Left colon (tissue), 2 donors: ENCODE measurements at places on chromosomes 6 and 20. TPM values are rescaled to one million over a fixed set of nuclear protein-coding genes. Genes with fewer than 3 reads are reported as not detected.

DNA sequence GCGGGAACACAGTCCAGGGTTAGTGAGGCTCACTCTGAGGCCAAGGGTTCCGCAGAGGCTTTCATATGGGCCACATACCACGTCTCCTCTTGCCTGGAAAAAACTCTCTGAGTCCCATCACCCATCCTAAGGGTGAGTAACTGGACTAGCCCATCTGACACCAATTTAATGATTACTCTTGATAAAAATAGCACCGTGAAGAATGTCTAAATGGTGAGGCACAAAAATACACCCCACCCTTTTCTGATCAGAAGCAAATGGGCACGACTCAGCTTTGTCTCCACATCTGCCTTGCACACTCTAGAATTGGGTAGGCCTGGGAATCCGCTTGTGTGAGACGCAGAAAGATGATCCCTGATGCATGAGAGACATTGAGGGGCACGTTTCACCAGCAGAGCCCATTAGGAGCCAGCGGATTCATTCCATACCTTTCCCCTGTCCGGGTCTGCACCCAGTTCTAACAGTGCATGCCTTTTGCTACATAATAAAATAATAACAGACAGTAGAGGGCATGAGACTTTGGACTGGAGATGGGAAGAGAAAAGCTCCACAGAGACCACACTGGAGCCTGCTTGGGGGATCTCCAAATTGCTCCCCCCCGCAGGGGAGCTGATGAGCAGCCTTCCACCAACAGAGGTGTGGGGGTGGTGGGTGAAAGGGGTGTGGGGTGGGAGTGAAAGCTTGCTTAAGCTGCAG, 110.0 kb upstream of the KCNK16 start:
- no peak for DNase-seq

GRCh38 chr20:19928328-19929011, 88.7 kb upstream of the NAA20 start:
- peak; percentile 75 for DNase-seq

Gene FKBP1C
- 1.0 TPM for total RNA-seq

DNA sequence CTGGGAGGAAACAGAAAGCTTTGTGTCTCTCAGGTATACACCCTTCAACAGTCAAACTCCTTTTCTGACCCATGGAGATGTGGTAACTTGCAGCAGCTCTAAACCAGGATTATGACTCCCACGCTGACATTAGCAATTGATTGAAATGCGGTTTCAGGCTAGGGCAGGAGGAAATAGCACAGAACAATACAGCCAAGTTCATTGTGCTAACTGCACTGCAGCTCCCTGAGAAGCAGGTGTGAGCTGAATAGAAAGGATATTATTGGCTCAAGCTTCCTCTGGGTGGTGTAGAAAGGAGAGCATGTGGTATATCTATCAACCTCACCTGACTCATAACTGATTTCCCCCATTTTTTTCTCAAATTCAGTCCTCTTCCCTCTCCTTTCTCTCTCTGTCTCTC, 612.3 kb upstream of the BTBD3 start:
- DNase-seq, result no peak

Gene LY6G5C
- total RNA-seq, result 2.5 TPM

- DNase-seq, result no peak
These were observed 36.6 kb downstream of the PTPN1 start for GRCh38 chr20:50546729-50547314.

Gene TRIM15
- total RNA-seq, result 58.8 TPM

GRCh38 chr6:98909236-98909635, 38.5 kb downstream of the FBXL4 start:
- no peak for DNase-seq

- DNase-seq, result no peak
These were observed 4.8 kb downstream of the COL9A1 start for GRCh38 chr6:70298068-70298467.

DNA sequence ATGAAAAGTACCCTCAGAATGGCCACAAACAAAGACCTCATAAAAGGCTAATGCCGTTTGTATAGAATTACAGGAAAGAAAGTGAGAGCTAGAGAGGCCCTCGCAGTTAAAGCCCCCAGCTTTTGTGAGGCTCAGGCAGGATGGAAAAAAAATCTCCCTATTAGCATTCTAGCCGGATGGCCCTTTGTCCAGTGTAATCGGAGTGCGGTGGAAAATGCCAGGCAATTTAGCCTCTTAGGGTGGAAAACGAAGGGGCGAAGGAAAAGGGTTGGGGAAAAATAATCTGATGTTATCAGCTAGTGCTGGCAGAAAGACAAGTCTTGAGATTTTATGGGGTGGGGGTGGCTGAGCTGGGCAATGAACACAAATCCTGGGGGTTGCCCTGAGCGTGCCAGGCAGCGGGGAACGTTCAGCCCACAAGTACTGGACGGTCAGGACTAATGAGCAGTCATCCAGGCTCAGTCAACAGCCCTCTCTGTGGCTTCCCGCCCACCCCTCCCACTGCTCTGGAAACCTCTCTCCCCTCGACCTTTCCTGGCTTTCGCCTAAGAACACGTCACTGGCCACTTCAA, 92.4 kb downstream of the PSMG4 start:
- DNase-seq, result peak; percentile 24

- DNase-seq, result peak; percentile 68
These were observed 112.0 kb downstream of the HFE start for GRCh38 chr6:26199057-26199772.

GRCh38 chr20:57200882-57201695, 65.4 kb downstream of the BMP7 start:
- DNase-seq, result no peak

GRCh38 chr20:39359981-39360620, 398.0 kb downstream of the DHX35 start:
- no peak for DNase-seq

Gene TPBG
- total RNA-seq, result 13.1 TPM

DNA sequence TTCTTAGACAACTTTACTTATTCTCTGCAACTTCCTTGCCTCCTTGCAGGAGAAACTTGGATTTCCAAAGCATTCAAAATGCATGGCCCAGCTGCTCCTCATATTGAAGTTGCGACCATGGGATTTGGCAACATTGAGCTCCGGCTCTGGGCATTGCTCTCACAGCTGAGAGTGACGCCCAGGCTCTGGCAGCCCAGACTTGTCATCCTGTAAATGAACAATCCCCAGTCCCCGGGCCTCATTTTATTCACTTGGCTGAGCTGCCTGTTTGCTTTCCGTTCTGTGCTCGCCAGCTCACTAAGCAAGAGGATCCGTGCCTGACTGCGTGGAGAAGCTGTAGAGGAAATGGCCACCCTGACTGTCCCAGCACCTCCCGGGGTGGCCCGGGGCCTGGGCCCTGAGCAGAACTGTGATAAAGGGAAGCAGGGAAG, 119.5 kb upstream of the CD93 start:
- peak; percentile 41 for DNase-seq

GRCh38 chr20:635893-636338, 17.1 kb downstream of the SRXN1 start:
- no peak for DNase-seq

Gene SASH1
- 24.4 TPM for total RNA-seq

DNA sequence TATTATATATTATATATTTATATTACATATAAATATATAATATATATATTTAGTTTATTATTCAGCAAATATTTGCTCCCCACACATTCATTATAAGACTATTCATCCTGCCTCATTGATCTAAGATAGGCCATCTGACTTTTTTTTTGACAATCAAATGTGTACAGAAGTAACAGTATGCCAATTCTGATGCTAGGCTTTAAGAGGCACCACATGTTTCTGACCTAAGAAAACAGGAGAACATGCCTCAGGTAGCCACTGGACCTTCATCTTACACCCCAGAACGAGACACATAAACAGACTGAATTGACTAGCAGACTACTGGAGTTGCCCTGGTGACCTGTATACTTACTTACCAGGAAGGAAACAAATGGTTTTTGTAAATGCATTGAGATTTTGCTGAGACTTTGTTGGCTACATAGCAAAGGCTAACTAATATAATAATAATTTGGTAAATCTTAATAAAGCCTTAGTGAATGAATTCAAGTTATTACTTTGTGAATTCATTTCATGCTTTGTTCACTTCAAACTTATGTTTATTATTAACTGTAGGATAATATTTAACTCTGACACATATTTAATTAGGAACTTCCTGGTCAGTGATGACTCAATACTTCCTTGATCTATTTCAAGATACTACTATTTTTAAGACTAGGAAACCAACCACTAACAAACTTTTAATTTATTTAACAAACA, 13.4 kb upstream of the MYO6 start:
- DNase-seq, result no peak

GRCh38 chr20:48448666-48449600, 378.9 kb downstream of the PREX1 start:
- DNase-seq, result no peak

Gene PRL
- not detected for total RNA-seq

Gene FAM162B
- total RNA-seq, result 0.75 TPM

GRCh38 chr20:63337786-63338420, 23.2 kb downstream of the CHRNA4 start:
- no peak for DNase-seq

GRCh38 chr20:41784209-41784958, 166.2 kb upstream of the CHD6 start:
- no peak for DNase-seq

Gene TINAG
- 41.6 TPM for total RNA-seq

GRCh38 chr6:132763269-132763668, 5.6 kb upstream of the VNN2 start:
- peak; percentile 11 for DNase-seq

Gene RIPOR3
- total RNA-seq, result 3.2 TPM

- no peak for DNase-seq
These were observed 146.5 kb downstream of the EPHA7 start for GRCh38 chr6:93272896-93273295.

DNA sequence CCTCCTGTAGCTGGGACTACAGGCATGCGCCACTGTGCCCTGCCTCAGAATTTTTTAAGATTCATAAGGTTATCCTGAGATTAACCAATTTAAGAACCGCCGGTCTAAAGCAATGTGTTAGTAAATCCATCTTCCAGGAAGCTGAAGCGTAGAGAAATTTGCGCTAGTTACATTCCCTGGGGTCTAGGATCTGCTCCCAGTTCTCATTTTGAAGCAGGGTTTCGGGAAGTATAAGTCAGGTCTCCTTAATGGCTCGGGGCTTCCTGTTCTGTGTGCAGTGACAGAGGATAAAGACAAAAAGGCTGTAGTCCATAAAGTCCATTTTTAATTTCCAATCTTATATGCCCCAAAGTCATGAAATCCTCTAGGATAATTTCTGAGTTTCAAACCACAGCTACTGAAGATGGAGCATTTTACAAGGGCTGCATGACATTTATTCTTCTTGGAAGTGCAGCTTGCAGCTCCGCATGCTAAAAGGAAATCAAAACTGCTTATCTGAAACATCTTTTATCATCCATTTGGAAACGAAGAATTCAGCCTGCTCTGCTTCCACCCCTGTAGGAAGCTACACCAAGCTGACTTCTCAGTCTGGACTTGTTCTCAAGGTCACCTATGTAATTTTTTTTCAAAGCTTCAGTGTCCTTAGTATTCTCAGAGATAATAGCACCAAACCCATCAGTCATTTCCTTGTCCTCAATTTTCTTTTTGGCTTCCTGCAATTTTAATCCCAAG, 326.1 kb downstream of the PRL start:
- DNase-seq, result no peak

DNA sequence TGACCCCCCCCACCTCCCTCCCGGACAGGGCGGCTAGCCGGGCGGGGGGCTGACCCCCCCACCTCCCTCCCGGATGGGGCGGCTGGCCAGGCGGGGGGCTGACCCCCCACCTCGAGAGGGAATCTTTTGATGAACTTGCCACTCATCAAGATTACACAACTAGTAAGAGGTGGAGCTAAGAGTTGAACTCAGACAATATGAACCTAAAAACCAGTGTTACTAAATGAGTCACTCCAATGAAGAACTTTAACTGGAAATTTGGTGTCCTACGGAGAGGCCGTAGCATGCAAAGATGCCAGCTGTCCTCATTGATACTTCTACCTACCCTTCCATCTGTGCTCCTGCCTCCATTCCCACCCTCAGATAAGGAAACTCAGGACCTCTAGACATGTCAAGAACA, 42.8 kb downstream of the PFDN4 start:
- no peak for DNase-seq

Gene CST5
- not detected for total RNA-seq

- no peak for DNase-seq
These were observed 2.5 kb downstream of the TNFRSF6B start for GRCh38 chr20:63698739-63699465.

Gene OTOR
- total RNA-seq, result not detected

DNA sequence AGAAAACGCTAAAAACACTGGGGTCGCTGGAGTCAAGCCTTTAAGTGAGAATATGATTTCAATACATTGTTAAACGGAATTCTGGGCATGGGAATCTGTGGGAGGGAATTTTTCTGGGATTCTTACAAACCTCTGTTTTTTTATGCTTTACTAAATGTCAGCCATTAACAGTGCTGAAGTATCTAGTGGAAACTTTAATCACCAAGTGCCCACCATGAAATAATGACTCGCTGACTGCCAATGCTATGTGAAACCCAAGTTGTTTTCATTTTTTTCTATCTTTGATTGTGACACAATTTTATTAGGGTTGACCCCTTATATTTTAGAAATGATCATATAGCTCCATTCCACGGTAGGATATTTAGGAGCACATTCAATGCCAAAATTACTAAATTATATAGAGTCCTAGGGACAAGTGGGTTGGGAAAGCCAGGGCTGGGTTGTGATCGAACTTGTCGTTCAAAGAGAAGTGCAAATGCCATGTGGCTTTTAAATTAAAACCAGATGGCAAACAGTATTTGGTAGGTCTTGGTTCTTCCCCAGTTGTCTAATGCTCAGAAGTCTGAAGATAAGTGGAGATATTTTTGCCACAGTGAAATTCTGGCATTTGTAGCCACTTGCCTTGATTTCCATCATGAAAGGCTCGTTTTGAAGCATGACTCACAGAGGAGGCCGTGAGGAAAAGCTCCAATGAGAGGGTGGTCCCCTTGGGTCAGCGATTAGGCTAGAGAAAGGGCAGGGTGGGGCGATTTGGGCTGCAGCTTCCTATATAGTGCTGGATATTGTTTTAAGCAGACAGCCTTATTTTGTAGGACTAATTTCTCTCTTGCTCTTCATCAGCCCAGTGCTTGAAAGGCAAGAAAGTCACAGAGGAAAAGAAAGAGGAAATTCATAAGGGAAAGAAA, 254.4 kb upstream of the JAG1 start:
- DNase-seq, result no peak

Gene C4A
- 40.0 TPM for total RNA-seq

Gene TRMT6
- total RNA-seq, result 9.7 TPM

Gene CST4
- total RNA-seq, result not detected

Gene OPRM1
- not detected for total RNA-seq

Gene TSPO2
- total RNA-seq, result not detected

DNA sequence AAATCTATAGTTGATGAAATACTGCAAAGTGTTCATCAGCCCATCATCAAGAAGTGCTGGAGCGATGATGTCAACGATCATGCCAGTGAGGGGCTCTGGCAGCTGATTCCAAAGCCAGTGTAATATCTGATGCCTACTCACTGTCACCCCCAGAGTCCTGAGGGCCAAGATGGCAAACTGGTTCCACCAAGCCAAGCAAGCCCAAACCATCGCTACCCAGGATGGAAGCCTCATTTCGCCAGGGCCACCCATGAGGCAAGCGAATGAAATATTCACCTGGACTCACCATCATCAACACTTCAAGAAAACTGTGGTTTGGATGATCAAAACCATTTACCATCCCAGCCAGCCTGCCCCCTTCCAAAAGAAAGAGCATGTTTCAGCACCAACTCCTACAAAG, 76.5 kb downstream of the GNAS-AS1 start:
- no peak for DNase-seq

Gene SLC17A2
- not detected for total RNA-seq

- DNase-seq, result no peak
These were observed 108.0 kb upstream of the MAP3K4 start for GRCh38 chr6:160883560-160883959.

Gene PACSIN1
- total RNA-seq, result not detected
